ENCODE measurements at places on chromosomes 5 and 9.
A peak's percentile ranks its signal among the peaks of the same experiment; 100 is the strongest.

GRCh38 chr5:147712598-147712997 lies 69.9 kb downstream of the JAKMIP2 start:
- no peak for DNase-seq

DNA sequence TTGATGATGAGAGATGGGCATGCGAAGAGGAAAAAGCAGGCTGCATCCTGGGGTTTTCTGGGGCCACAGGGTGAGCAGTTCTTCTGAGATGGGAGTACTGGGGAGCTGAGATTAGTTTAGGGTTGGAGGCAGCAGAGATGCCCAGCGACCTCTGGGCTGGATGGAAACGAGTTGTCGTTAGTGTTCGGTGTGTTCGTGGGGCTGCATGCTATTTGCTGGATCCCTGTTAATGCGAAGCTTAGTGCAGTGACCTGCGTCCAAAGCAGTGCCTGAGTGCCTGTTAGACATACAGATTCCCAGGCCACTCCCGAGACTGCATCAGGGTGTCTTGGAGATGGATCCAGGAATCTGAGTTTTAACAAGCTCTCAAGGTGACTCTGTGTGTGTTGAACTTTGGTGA lies 201.3 kb downstream of the CACNA1B start:
- DNase-seq: no peak

DNA sequence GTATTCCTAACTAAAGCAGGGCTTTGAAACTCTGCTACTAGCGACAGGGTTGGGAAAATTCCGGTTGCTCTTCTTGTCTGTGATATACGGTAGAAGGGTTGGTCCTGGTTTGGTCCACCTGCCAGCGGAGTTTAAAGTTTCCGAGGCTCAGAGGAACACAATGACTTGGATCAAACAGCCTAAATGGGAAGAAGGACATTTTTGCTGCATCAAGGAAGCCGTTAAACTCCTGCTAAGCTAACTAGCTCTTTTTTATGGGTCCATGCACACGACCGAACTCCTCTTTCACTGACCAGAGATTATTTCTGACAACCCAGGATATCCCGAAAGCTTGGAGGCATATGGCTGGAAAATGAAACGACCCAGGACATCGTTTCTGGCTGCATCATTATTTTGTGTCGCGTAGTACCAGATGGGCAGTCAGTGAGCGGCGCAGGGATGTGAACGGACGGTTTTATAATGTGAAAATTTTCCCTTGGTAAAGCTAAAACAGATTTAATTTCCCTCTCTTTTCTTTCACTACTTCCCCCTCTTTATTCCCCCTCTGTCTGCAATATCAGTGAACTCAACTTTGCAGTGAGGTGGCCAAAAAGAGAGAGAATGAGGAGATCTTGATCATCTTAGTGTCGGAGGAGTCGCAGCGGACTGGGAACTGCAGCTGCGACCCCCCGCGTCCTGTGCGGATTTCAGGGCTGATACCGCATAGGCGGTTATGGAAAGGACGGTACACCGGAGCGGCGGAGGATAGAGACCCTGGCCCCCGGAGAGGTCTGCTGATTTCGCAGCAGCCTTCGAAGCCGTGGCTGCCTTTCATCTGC lies at the start of gene LURAP1L:
LURAP1L (plus strand) TSS at position 160 of the 818 bp plus-strand sequence. CDS start 696 bp downstream, outside the sequence.
- DNase-seq: no peak

DNA sequence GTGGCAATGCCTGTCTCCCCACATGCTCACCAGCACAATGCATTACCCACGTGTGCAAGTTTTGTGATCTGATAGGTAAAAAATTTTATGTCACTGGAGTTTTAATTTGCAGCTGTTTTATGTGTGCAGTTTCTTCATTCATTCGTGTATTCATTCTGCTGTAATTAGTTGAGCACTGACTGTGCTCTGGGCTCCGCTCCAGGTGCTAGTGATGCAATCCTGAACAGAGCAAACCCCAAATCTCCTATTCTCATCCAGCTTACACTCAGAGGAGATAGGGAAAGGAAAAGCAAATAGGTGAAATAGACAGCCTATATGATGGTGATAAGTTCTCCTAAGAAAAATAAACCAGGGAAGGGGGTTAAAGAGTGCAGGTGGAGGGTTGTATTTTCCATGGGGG lies 148.4 kb downstream of the TENT4A start:
- no peak for DNase-seq

DNA sequence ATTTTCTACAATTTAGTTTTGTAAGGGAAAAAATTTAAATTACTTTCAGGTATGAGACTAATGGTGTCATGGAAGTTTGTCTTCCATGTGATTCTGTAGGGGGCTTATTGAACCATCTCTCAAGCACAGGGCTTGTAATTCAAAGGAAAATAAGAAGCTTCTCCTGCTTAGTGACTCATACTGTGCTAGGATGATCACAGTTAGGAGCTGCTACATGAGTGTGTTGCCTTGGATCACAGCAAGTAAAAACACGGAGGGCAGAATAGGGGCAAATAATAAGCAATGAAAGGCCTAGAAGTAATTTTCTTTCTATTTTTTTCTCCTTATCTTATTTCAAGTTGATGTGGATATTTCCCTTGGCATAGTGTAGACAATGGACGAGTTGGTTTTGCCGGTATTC lies 28.9 kb downstream of the TMEM167A start:
- DNase-seq: no peak

DNA sequence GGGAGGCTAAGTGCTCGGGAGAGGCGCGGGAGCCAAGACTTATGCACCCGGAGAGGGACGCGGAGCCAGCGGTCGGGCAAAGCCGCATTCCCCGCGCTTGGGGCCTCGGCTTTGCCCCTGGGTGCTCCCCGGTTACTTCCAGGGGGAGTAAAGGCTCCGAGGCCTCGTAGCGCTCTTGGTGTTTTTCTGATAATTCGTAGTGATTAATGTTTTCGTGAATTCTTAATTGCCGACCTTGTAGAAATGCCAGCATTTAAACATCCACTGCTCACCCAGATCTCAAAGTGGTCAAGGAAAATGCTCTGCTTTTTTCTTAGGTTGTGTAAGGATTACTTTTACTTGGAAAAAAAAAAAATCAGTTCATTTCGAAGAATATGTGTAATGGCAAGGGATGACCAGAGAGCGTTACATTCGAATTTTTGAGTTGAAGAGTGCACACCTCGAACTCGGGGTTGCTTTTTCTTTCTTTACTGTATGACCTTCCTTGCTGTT lies 654 bp upstream of the TUT7 start:
- DNase-seq: no peak

DNA sequence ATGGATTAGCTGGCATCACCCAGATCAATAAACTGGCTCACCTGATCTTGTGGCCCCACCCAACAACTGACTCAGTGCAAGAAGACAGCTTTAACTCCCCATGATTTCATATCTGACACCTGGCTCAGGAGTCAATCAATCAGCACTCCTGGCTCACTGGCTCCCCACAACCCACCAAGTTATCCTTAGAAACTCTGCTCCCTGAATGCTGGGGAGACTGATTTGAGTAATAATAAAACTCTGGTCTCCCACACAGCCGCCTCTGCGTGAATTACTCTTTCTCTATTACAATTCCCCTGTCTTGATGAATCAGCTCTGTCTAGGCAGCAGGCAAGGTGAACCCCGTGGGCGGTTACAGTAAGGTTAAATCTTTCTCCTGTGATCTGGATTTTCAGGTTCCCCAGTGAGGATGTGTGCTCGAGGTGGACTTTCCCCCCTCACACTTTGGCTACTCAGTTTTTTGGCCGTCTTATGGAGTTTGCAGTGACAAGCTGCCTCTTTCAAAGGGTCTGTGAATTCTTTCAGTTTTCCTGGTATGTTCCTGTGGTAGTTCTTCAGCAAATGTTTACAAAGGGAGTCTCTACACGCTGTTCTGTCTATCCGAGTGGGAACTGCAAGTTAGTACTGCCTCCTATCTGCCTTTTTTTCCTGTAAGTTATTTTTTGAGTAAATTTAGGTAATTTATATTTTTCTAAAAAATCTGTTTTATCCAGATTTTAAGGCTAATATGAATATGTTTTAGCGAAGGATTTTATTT lies 500.2 kb upstream of the NUDT12 start:
- peak; percentile 33 for DNase-seq

DNA sequence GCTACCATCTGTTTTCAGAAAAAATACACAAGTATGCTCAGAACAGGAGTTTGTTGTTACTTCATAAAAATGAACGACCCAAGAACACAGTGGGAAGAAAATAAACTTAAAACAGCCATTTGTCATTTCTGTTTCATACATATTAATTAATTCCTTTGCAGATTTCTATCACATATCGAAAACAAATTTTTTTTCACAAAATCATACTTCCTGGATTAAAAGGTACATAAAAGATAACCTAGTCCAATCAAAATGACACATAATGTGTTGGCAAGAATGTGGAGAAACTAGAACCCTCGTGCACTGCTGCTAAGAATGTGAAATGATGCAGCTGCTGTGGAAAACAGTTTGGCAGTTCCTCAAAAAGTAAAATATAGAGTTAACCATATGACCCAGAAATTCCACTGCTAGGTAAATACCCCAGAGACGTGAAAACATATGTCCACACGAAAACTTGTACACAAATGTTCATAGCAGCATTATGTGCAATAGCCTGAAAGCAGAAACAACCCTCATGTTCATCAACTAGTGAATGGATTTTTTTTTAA lies 46.0 kb downstream of the MYO10 start:
- no peak for DNase-seq

DNA sequence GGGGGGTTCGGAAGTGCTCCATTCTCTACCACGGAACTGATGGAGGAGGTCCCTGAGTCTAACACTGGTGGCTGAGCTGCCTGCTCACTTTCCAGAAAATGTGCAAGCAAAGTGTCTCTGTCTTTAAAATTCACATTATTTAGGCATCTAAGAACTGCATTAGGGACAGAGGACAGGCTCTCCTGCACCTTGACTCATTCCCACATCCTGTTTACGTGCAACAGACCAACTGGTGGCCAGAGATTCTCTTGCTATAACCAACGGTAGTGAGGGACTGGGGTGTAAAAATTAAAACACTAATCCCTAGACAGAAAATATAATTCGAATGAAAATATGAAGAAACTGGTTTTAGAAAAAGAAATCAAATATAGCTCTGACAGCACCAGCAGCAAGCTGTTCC lies 320.9 kb downstream of the IRX2 start:
- DNase-seq: no peak
